ENCODE measurements at places on chromosomes 2 and 18. TPM values are rescaled to one million over a fixed set of nuclear protein-coding genes. Genes with fewer than 3 reads are reported as not detected.

OTOS gene
- polyA plus RNA-seq: not detected

SAG gene
- 0.03 TPM for polyA plus RNA-seq

EIF5B gene
- 0.94 TPM for polyA plus RNA-seq

PSMA8 gene
- 0.13 TPM for polyA plus RNA-seq

KRTCAP3 gene
- not detected for polyA plus RNA-seq

HOXD8 gene
- not detected for polyA plus RNA-seq

COLEC12 gene
- polyA plus RNA-seq: 0.47 TPM

KCNS3 gene
- not detected for polyA plus RNA-seq

FIGN gene
- polyA plus RNA-seq: not detected

RNF138 gene
- 62.8 TPM for polyA plus RNA-seq

ACADL gene
- polyA plus RNA-seq: not detected

CIB4 gene
- polyA plus RNA-seq: not detected

GPR35 gene
- 37.8 TPM for polyA plus RNA-seq

COL6A3 gene
- polyA plus RNA-seq: not detected

REG3A gene
- polyA plus RNA-seq: not detected

ACMSD gene
- not detected for polyA plus RNA-seq

ESCO1 gene
- polyA plus RNA-seq: 3.3 TPM

RGPD4 gene
- polyA plus RNA-seq: not detected

GRHL1 gene
- 0.08 TPM for polyA plus RNA-seq

APOB gene
- polyA plus RNA-seq: not detected

SPC25 gene
- polyA plus RNA-seq: not detected

DNAH7 gene
- 0.07 TPM for polyA plus RNA-seq

TSPYL6 gene
- not detected for polyA plus RNA-seq

NIFK gene
- polyA plus RNA-seq: 2.5 TPM

CABYR gene
- polyA plus RNA-seq: not detected

POTEC gene
- not detected for polyA plus RNA-seq

ALK gene
- not detected for polyA plus RNA-seq

GREB1 gene
- polyA plus RNA-seq: not detected

All from CD14-positive monocyte (primary cell).